AG09309 (cell line): ENCODE measurements at places on chromosomes 6 and 20.

DNA sequence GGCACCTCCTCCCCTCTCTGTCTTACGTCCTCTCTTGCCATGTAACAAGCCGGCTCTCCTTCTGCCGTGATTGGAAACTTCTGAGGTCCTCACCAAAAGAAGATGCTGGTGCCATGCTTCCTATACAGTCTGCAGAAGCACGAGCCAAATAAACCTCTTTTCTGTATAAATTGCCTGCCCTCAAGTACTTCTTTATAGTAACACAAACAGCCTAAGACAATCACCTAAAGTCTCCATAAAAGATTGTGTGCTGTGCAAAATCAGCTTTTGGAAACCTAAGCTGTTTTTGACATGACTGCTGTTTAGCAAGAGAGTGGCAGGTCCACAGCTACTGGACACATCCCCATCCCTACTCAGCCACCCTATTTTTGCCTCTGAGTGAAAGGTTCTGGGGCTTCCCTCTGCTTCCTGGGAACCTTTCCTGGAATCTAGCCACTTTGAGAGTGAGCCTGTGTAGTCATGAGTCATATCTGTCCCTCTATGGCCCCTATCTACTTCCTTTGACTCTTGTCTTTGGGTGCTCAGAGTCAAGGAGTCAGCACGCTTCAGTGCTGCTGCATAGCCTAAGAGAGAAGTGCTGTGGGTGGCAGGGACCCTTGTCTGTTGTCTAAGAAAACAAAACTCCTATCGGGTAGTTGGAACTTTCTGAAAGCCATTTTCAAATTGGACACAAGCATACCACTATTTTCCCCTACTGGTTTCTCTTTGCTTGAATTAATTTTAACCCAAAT, 110.0 kb downstream of the PPP1R14C start:
- DNase-seq, result no peak

- no peak for DNase-seq
Observed at GRCh38 chr20:35172434-35172806, 548 bp downstream of the PROCR start.

GRCh38 chr6:112343977-112344376, 3.2 kb upstream of the RFPL4B start:
- no peak for DNase-seq

GRCh38 chr6:56772737-56773184, 130.1 kb upstream of the DST start:
- peak; percentile 50 for DNase-seq

DNA sequence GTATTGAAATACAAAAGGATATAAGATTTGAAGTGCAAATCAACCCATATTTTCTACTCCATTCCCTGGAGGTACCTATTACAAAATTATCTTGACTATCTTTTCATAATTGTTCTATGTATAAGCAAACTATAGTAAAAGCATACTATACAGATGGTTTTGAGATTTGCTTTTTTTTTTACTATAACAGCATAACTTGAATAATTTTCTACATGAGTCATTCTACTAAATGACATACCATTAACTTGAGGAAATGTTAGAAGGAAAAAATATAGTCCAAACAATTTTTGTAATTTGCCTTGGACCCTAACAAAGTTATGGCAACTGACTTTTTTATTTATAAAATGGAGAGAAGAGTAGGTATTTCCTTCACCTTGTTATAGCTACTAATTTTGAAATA, 472.7 kb downstream of the PKHD1 start:
- DNase-seq, result no peak

- DNase-seq, result no peak
Observed at GRCh38 chr6:70905742-70906141, 51.1 kb downstream of the B3GAT2 start.

DNA sequence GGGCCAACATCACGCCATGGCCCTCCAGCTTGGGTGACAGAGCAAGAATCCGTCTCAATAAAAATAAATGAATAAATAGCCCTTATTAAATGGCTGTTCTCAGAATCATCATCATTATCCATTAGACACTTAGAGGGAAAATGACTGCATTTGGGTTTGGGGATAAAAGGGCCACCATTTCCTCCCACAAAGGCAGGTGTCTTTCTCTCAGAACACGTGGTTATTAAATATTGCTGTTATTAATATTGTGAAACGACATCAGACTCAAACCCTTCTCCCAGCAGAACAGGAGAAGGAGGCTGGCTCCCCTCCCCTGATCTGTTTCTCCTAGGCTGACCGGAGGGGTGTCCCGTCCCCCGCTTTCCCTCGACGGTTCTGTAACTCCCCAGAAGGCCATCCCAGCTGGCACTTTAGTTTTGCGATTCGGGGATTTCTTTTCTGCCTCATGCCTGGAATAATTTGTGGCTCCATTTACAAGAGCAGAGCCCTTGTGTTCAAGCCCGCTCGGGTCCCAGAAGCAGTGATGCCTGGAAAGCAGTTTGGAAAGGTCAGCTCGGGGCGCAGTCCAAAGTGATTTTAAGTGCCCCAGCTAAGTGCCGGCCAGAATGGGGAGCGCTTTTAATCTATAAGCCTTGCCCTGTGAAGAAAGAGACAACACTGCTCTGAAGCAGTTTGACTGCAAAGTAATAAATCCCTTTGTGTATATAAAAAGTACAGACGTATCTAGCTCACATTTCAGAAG, 41.9 kb downstream of the EYA2 start:
- DNase-seq, result no peak

GRCh38 chr6:90135667-90136066, 161.0 kb downstream of the BACH2 start:
- peak; percentile 13 for DNase-seq

- no peak for DNase-seq
Observed at GRCh38 chr20:9141921-9142320, 73.0 kb downstream of the PLCB4 start.

DNA sequence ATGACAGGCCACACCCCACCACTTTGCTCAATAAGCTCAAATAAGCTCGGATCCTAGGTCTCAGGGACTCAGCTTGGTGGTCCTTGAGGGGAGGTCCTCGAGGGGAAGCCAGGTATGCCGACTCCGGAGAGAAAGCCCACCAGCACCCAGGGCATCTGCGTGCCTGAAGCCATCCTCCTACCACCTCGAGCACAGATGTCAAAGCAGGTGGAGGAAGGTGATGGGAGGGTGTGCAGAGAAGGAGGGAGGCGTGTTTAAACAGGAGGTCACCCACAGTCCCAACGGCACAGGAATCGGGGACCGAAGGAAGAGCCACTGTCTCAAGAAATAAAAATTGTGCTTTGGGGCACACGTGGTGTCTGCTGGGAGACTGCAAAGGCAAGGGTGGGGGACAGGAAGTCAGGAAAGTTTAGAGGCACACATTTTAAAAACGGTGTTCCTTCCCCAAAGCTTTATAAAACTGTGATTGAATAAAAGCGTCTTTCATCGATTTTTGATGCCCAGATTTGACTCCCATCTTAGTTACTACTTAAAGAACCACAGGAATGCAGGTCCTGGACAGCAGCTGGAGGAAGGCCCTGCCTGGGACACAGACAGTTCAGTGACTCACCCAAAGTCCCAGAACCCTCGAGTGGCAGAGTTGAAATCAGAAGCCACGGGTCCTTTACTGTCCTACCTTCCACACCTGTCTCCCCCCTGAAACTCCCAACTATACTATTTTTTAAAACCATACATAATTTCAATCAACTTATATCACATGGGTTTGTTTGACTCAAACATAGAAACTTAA, 221.0 kb upstream of the PDE10A start:
- no peak for DNase-seq
